ENCODE measurements at places on chromosomes 16 and 17.

DNA sequence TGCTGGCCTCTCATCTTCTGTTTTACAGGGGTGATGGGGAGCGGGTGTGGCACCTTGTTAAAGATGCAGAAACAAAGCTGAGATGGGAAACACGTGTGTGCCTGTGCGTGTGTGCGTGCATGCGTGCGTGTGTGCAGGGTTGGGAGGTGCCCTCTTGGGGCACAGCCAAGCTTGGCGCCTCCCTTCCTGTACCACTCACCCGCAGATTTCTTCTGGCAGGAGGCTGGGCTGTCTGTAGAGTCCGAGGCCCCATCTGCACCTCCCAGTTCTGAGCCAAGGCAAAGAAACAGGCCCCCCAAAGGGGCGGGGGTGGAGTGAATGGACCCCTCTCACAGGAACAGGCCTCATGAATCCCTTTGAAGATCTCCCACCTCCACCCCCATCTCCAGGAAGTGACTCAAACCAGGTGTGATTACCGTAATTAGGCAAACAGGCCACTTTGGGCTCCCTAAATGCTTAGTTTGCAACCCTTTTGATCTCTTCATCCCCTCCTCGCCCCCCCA, 20.9 kb downstream of the TNS4 start:
- DNase-seq = peak; percentile 87

DNA sequence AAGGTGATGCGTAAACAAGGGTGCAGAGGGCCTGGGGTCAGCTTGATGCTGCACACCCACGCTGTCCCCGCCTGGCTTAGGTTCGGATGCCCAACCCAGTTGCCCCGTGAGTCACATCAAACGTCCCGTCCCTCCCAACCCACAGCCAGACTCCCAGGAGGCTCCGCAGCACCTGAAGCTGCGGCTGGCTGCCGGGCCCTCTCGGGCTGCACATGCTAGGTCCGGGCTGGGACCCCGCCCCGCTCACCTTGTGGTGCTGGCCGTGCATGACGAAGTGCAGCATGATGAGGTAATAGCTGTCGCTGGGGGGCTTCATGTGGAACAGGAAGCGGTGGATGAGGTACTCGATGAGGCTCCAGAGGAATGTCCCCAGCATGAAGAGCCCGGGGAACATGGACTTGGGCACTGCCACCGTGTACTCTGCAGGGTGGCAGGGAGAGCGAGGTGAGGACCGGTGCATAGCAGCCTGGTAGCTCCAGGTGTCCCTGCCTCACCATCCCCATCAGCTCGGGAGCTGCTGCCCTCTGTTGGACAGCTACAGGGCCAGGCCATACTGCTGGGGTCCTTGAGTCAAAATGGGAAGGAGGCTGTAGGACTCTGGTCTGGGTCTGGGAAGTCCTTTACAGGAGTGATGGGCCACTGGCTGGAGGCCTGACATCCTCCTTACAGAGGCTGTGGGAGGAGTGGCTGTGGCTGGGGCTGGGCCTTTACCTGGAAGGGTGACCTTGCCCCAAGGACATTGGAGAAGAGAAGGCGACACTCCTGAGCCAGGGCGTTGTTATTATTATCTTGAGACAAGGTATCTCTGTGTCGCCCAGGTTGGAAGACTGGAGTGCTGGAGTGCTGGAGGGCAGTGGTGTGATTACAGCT, 18.3 kb upstream of the MLKL start:
- no peak for DNase-seq

DNA sequence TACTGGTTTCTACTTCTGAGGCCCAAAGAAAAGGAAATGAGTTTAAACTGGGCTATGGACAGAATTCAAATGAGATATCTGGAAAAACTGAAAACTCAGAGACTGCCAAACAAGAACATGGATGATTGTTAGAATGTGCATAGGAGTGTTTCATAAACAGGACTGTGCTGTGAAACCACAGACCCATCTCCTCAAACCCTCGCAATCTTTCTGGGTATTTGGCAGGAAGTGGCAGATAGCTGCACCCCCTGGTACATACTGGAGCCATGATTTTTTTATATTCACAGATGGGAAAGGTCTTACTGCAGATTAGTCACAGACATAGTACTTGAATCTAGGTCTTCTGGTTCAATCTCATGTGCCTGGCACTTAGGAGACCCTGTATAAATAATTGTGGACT, 145.0 kb downstream of the CCDC182 start:
- peak; percentile 43 for DNase-seq

- no peak for DNase-seq
Observed at GRCh38 chr17:9968881-9969280, 63.8 kb upstream of the RCVRN start.

DNA sequence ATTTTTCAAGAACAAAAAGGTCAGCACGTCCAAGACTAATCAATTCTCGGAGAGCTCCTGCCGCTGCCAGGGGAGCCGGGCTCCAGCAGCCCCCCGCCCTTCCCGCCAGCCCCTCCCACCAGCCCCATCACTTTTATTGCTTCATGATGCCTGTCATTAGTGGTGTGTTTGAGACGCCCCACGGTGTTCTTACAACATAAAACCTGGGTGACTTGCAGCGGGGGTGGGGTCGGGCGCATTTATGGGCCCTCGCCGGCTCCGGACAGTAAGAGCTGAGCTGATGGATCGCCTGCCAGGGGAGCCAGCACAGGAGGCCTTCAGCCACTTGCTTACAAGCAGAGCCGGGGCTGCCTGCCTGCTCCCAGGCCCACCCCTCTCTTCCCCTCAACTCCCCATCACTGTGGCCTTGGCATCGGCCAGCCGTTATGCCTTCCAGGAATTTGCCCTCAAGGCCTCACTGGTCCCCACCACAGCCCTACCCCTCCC, 82.9 kb upstream of the CBX4 start:
- DNase-seq = no peak

GRCh38 chr17:62737513-62737912, 70.6 kb downstream of the MARCHF10 start:
- no peak for DNase-seq

DNA sequence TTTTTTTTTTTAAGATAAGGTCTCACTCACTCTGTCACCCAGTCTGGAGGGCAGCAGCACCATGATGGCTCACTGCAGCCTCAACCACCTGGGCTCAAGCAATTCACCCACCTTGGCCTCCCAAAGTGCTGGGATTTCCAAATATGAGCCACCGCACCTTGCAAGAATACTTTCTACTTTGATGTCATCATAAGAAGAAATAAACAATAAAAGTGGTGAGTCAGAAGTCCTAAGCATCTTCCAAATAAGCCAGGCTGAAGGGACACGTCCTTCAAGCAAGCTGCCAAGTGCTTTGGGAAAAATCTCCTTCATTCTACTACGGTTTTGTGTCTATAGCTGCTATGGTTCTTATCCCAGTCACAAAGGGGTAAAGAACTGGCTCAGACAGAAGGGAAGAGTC, 20.3 kb downstream of the HASPIN start:
- DNase-seq = no peak

GRCh38 chr17:77371117-77371887, 230.5 kb downstream of the SEC14L1 start:
- DNase-seq = no peak
